NCI-H2081 (cell line): ENCODE measurements at places on chromosomes 1 and 21.

- DNase-seq = no peak
These were observed 788 bp upstream of the EDEM3 start for GRCh38 chr1:184755226-184756065.

GRCh38 chr1:25863486-25864262 lies 4.4 kb upstream of the AUNIP start:
- no peak for DNase-seq

GRCh38 chr1:181219938-181220337 lies 131.4 kb downstream of the IER5 start:
- DNase-seq = no peak

- DNase-seq = peak; percentile 40
These were observed 12.0 kb downstream of the OR2M4 start for GRCh38 chr1:248243204-248243603.

DNA sequence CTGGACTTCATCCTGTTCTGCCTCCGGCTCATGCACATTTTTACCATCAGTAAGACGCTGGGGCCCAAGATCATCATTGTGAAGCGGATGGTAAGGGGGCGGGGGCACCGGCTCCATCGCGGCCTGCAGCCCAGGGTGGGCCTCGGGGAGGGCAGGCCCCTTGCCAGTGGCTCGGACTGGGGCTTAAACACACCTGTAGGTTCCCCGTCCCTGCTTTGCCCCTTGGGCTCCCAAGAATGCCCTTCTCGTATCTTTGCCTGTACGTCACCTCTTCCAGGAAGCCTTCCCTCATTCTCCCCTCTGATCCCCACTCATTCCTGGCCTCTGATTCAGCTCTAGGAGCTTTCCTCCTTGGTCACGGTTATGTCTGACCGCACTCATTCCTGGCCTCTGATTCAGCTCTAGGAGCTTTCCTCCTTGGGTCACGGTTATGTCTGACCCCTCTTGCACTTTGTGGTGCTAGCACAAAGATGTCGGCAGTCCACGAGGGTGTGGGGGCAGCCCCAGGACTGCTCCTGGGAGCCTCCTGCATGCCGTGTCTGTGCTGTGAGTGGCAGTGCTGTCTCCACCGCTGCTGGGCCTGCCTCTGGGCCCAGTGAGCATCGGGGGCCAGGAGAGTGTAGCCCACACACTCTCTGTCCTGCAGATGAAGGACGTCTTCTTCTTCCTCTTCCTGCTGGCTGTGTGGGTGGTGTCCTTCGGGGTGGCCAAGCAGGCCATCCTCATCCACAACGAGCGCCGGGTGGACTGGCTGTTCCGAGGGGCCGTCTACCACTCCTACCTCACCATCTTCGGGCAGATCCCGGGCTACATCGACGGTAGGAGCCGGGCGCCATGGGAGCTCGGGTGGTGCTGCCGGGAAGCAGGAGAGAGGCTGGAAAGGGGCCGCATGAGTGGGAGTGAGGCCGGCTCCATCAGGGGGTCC lies 49.1 kb upstream of the LRRC3 start:
- DNase-seq = no peak

DNA sequence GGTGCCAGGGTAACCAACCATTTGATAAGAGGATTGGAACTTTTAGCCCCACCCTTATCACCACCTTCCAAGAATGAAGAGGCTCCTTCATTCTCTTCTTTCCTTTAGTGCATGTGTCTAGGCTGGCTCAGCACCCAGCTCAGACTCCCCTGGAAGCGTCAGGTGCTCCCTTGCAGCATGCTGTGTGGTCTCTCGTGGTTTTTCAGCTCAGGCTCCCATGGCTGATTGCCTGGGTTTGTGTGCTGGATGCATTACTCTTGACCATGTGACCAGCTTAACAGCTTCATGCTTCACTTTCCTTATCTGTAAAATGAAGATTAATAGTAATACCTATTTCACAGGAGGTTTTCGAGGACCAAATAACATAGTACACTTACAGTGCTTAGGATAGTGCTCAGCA lies 198.4 kb downstream of the HHAT start:
- DNase-seq = no peak

GRCh38 chr1:114770989-114771388 lies 9.5 kb downstream of the SIKE1 start:
- no peak for DNase-seq

DNA sequence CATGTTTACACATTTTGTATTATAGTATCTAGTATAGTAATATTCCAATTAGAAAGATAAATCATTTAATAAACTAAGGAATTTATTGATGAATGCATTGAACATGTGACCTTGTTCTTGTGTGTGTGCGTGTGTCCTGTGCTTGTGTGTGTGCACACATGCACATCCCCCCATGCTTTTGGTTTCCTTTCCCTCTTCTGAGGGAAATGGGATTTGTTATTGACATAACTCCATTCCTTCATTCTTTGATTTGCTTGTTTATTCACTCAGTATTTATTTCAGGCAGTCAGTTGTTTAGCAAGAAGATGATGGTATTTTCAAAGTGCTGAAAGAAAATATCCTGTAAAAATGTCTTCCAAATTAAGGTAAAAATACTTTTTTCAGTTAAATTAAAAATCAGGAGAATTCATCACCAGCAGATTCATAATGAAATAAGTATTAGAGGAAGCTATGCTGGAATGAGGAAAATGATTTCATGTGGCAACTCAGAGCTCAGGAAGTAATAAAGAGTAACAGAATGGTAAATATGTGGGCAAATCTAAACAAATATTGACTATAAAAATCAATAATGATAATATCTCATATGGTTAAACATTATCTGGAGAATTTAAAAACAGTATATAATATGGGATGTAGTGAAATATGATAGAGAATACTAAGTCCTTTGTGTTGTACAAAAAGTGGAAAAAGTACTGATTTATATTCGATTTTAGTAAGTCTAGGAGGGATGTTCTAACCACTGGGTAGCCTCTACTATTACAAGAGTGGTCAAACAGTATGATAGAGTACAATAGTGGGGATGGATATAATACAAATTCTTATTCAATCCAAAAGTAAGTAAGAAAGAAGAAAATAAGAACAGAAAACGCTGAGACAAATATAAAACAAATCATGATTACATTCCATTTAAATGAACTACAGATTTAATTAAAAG lies 35.2 kb upstream of the SIPA1L2 start:
- no peak for DNase-seq

DNA sequence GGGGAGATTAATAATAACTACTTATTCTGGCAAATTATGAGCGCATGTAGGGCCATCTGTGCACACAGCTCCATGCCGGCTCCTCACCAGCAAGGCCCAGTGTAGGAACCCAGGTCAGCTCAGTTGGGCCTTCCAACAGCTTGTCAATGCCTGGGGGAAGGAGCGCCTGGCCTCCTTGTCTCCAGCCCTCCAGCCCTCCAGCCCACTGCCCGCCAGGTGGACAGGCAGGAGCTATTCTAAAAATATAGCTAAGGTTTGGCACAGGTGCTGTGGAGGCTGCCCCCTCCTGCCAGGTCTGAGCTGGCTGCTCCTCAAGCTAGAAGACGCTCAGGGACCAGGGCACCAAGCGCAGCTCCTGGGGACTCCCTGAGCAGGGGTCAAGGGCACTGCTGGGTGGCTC lies 85.7 kb downstream of the GRIK3 start:
- DNase-seq = no peak

DNA sequence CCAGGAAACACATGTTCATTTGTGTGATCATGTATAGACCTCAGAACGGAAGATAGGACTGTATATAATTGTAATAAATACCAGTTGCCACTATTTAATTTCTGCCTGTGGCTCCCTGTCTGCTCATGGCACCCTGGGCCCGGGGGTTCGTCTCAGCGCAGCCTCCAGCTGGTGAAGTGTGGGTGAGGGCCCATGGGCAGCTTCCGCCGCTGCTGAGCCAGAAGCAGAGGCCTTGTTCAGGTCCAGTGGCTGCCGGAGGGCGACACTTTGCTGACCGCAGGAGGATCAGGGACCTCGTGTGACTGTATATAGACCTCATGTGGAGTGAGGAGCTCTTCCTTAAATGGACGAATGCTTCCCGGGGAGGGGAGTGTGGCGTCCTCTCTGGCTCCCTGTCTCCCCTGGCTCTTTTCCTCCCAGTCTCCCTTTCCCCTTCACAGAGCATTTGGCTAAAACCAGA lies 155.9 kb downstream of the PEX14 start:
- DNase-seq = no peak

GRCh38 chr1:18722270-18722669 lies 91.6 kb downstream of the PAX7 start:
- DNase-seq = no peak
